ENCODE measurements at places on chromosomes 11 and 22. TPM values are rescaled to one million over a fixed set of nuclear protein-coding genes. Genes with fewer than 3 reads are reported as not detected.

DNA sequence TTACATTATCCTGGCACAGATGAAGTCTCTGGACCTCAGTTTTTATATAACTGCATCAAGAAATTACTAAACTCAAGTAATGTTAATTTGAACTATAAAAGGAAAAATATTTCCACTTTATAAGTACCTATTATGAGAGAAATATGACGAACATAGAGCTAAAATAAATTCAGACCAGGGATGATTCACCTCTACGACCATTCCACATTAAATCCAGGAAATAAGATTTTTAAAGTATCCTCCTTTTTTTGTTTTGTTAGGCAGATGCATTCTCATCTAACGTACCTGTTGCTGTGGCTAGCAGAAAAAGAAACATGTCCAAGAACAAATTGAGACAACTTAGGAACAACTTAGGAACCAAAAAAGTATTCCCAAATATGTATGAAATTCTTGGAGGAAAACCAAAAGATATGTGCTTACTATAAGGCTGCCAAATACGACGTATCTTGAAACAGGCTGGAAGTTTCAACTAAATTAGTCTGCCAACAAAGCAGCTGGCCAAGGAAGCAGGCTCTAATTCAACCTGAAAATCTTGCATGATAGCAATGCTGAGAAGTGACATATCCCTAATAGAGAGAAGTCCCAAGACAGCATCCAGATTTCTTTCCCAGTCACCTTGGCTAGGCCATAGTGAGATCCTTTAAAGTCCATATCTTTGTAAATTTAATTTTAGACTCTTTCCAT lies 15.7 kb downstream of the SPTY2D1 start:
- DNase-seq, result no peak

GRCh38 chr22:40107851-40108378 lies 69.8 kb upstream of the TNRC6B start:
- DNase-seq, result no peak

- no peak for DNase-seq
Observed at GRCh38 chr22:17471886-17472535, 91.3 kb upstream of the SLC25A18 start.

DNA sequence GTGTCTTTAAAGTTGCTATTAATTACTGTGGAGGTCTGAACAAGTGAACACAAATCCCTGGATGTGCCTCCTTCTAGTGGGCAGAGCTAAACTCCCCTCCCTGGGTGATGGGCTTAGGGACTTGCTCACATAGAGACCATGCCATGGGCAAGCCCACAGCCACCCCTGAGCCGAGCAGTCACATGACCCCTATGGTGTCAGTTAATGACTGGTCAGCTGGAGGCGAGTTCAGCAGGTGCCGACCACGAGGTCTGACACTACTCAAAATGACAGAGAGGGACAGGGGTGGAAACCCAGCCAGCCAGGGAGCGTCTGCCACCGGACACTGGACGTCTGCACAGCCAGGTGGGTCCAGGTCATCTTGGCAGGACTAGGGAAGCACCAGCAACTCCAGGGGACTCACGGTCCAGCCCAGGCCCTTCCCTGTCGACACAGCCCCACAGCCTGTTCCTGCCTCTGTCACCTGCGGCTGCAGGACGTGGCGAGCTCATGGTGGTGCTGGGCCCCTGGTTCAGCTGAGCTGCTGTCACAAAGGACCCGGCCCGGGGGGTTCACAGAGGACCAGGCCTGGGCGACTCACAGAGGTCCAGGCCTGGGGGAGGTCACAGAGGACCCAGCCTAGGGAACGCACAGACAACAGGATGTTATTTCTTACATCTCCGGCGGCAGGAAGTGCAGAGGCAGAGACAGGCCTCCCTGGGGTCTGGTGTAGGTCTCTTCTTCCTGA lies 135.0 kb downstream of the BRD1 start:
- no peak for DNase-seq

GRCh38 chr11:13972944-13973343 lies 10.4 kb downstream of the SPON1 start:
- no peak for DNase-seq

- DNase-seq, result no peak
Observed at GRCh38 chr11:86160541-86161149, 83.9 kb upstream of the EED start.

ELMOD1 gene
- total RNA-seq, result 0.98 TPM

MMP11 gene
- total RNA-seq, result 16.5 TPM
